ENCODE measurements at places on chromosomes 1 and 21.
A peak's percentile ranks its signal among the peaks of the same experiment; 100 is the strongest.

DNA sequence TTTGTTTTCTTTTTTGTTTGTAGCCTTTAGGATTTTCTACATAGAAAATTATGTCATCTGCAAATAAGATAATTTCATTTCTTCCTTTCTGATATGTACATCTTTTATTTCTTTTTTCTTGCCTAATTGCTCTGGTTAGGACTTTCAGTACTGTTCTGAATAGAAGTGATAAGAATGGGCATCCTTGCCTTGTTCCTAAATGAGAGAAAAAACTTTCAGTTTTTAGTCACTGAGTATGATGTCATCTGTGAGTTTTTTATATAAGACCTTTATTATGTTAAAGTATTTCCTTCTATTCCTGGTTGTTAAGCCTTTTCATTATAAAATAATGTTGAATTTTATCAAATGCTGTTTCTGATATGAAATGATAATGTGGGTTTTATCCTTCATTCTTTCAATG lies 76.0 kb upstream of the SLC35F3 start:
- DNase-seq = no peak

DNA sequence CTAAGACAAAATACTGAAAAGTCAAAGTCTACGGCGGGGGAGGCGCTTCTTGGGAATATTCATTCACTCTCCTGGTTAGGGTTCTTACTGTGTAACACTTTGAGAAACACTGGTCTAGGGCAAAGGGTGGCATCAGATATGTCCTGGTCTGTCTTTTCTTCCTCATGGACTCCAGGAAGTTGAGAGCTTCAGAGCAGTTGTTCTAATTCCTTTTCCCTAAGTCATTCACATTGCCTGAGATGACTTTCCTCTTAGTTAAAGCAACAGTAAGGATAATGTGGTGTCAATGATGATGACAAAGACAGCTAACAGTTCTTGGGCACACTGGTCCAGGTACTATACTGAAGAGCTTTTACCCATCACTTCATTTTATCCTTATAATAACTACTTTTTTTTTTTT lies 27.0 kb downstream of the FGGY start:
- no peak for DNase-seq

GRCh38 chr1:164557270-164557669 lies 1.7 kb upstream of the PBX1 start:
- DNase-seq = no peak

GRCh38 chr1:160046494-160047110 lies 14.8 kb upstream of the PIGM start:
- DNase-seq = no peak

GRCh38 chr1:183730886-183731573 lies 73.9 kb upstream of the RGL1 start:
- no peak for DNase-seq

- no peak for DNase-seq
These were observed 1.5 kb downstream of the B4GALT2 start for GRCh38 chr1:43980255-43981134.

DNA sequence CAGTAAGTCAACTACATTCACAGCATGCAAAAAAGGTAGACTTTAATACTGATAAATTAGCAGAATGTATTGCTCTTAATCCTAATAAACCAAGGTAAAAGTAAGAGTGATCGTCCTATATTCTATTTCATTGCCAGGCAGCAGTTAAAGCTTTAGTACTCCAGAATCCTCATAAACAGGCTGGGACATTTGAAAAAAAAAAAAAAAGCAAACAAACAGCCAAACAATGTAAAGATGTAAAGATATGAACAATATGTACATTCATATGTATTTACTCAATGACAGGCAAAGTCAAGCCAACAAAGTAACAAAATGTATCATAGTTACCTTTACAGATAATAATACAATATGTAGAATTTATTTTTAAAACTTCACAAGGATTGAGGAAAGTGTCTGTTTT lies 383.6 kb downstream of the COL11A1 start:
- DNase-seq = no peak

DNA sequence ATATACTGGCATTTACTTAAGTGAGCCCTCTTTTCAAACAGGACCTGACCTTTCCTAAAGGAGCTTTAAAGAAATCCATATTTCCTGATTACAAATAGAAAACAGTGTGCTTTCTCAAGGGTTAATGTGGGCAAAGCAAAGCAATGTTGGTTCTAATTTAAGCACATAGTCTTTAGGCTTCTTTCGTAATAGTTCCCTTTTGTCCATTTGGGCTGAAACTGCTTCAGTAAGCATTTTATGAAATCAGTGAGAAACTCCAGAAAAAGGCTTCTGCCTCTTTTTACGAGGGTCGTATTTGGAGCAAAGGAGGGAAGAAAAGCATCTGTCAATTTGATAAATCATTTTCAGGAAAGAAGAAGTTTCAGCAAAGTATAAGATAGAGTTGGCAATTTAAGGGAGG lies 331.2 kb downstream of the KIF26B start:
- no peak for DNase-seq

GRCh38 chr1:11874624-11875023 lies 15.9 kb upstream of the NPPB start:
- no peak for DNase-seq

GRCh38 chr1:53066488-53066887 lies 4.5 kb downstream of the PODN start:
- no peak for DNase-seq

DNA sequence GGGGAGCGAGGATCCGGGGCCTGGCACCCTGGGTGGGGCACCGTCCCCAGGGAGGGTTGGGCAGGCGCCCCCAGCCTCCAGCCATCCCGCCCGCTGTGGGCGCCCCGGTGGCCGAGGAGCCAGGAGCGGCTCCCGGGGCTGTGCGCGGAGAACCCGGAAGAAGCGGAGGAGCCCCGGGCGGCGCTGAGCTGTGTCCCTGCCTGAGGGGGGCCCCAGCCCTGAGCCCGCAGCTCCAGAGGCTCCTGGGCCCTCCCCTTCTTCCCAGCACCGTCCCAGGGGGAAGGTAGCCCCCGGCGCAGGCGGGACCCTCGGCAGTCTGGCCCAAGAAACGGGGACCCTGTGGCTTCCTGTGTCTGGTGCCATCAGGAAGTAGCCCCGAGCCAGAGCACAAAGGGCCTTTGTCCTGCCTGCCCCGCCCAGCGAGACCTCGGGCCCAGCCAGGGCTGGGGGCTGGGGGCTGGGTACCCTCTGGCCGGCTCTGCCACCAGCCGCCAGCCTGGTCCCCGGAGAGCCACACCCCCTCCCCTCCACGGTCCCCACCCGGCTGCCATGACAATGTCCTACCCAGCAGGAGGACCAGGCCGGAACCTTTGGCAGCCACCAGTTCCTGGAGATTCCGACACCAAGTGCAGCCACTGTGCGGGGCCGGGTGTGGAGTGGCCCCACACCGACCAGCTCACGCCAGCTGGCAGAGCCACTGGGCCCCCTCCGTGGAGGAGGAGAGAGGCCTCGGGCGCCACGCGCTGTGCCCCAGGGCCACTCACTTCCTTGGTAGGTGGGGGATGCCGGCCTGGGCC lies 15.6 kb upstream of the TTLL10 start:
- no peak for DNase-seq

DNA sequence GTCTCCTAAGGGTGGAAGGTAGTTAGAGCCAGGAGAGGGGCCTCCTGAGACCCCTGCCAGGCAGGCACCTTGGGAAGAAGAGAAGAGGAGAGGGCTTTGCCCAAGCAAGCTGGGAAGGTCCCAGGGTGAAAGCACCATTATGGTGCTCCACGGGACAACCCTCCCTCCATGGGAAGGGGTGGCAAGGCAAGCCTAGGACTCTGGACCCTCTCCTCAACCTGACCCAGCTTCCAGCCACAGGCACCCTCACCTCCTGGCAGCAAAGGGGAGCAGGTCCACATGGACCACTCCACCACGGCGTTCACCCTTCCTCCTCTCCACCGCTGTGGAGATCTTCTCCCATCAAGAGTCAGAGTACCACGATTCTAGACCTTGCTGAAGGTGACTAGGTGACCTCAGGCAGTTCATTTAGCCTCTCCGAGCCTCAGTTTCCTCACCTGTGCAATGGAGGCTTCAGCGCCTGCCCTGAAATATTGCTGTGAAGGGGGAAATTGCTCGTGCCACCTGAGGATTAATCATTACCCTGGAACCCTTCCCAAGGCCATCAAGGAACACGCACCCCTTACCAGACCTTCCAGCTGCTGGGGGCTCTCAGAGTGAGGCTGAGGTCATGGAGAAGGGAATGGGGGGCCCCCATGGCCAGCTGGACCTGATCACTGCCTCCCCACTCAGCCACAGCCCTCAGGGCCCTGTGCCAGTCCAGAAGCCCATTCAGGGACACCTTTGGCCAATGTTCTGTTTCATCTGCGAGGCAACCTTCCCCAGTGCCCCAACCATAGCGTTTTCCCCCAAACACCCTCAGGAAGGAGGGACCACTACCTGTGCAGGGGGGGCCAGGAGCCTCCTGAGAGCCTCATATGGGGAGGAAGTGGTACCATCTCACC lies 1.6 kb downstream of the RAP1GAP start:
- no peak for DNase-seq

- no peak for DNase-seq
These were observed 6.2 kb downstream of the LRRC52 start for GRCh38 chr1:165549973-165550372.

- no peak for DNase-seq
These were observed 35.8 kb upstream of the RUNX1 start for GRCh38 chr21:35084869-35085268.

DNA sequence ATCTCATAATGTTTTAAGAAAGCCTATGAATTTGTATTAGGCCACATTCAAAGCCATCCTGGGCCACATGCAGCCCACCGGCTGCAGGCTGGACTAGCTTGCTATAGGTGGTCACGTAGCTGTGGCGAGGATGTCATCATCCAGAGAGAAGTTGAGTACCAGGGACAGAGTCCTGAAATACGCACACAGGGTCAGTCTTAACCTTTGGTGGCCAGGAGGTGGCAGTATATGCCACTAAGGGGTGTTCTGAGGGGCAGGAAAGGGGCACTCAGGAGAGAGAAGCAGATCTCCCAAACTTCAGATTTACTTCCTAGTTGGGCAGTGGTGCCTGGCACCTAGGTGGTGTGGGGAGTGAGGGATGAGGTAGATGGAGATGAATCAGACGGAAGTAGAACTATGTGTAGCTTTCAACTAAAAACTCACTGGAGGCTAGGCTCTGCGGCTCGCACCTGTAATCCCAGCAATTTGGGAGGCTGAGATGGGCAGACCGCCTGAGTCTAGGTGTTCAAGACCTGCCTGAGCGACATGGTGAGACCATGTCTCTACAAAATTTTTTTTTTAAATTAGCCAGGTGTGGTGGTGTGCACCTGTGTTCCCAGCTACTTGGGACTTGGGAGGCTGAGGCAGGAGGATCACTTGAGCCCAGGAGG lies 16.3 kb upstream of the CDK18 start:
- no peak for DNase-seq

- no peak for DNase-seq
These were observed 521 bp upstream of the NADK start for GRCh38 chr1:1778663-1779319.

DNA sequence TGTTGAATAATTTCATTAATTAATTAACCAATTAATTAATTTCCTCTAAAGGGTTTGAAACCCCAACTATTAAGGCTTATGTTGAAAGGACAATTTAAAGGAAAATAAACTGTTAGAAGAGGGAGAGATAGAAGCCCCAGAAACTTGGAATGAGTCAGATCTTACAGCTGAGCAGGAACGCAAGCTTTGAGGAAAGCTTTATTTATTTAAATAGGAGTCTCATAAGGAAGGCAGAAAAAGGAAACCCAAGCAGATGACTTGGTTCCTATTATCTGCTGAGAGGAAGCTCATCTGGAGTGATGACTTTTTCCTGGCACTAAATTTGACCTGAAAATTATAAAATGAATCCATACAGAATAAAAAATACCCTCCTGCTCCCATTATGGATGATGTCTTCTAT lies 105.1 kb downstream of the ROR1 start:
- DNase-seq = no peak

GRCh38 chr1:201528631-201529252 lies 10.2 kb upstream of the NAV1 start:
- peak; percentile 33 for DNase-seq

DNA sequence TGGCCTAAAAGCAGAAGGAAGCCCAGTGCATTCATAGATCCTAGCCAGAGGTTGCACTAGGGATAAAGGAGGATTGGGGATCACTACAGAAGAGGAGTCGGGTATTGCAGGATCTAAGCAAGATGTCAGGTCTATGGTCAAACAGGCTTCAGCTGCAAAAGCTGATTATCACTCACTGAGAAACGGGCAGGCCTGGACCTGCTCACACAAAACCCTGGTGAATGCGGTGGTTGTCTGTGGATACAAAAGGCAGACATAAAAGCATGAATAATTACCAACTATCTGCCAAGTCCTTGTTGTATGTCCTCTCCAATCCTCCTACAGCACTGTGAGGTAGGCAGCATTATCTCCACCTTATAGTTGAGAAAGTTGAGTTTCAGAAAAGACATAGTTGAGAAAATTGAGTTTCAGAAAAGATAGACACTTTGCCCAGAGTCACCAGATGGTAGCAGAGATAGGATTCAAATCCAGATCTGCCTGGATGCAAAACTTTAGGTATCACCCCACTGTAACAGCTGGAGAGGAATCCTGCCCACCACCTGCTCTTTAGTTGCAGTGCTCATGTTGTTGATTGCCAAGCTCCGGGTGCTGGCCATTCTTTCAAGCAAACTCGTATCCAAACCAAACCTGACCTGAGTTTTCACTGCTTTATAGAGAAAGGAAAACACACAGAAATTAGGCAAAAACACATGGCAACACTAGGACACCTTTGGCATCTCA lies 49.6 kb upstream of the HOOK1 start:
- no peak for DNase-seq

GRCh38 chr1:10229903-10230302 lies 19.5 kb downstream of the KIF1B start:
- DNase-seq = no peak

- no peak for DNase-seq
These were observed 14.1 kb upstream of the LMNA start for GRCh38 chr1:156100205-156100995.

- DNase-seq = no peak
These were observed 27.0 kb upstream of the PEX10 start for GRCh38 chr1:2439369-2439768.

DNA sequence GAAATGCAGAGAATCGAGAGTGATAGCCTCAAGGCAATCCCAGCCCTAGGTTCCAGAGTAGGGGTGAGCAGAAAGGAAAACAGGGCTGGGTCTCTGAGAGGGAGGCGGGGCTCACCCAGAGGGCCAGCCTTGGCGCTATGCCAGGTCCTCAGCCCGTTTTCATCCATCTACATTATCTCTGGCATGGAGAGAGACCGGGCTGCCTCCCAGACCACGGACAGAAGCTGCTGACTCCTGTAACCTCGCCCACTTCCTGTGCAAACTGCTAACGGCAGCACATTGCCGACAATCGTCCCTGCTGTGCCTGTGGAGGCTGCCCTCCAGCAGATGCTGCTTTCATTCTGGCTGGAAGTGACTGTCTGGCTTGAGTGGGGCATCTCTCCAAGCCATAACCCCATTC lies 569.1 kb downstream of the NPHP4 start:
- no peak for DNase-seq

Measured in skin of body (tissue), 3 donors.